ENCODE measurements at places on chromosomes 5 and 9.

DNA sequence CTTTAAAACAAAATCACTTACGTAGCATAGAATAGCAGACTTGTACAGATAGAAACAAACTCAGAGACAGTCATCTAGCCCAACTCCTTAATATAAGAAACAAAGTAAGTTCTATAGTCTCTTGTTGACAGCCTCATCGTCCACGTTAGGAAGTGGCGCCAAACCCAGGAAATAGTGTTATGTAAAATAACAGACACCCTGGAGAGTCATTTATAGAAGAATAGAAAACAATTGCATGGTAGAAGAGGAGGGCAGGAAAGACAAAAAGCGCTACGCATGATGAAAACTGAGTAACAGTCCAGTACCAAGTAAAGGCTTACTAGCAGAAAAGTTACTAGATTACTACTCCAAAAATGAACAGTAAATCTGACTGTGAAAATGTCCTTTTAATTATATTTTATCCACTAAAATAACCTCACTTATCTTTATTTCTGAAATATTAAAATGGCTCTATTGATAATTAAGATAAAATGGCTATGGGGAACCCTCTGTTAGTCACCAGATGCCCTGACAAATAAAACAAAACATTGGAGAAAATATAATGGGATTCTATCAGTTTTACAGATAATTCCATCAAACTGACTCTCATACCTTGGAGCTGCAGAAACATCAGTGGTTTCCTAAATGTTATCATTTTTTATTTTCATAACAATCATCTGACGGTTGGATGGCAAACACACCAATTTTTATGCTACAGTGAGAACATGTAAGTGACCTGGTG is 434.0 kb upstream of the C9orf72 start:
- no peak for DNase-seq

- no peak for DNase-seq
Measured at GRCh38 chr5:148484651-148485050, 100.9 kb downstream of the FBXO38 start.

- no peak for DNase-seq
Measured at GRCh38 chr5:172658961-172659501, 18.0 kb downstream of the NEURL1B start.

GRCh38 chr5:61082516-61083280 is 79.6 kb downstream of the SMIM15 start:
- no peak for DNase-seq

DNA sequence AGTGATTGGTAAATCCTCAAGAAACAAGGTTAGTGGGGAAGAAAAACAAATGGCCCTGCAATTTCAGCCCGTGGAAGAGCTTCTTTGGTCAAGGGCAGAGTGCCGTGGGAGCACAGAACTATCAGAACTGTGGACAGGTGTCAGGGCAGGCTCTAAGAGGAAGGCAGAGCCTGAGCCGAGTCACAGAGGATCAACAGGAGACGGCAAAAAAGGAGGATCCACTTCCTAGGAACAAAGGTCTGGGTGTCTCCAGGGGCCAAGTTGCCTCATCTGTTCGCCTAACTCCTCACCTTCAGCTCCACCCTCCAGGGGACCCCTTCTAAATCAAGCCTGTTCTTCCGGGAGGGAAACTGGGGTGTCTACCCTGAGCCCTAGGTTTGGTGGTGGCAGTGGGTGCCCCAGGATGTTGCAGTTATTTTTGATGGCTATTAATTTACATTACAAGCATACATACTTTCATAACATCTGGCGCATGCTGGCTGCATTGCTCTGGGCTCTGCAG is 88.0 kb downstream of the FEM1C start:
- no peak for DNase-seq

DNA sequence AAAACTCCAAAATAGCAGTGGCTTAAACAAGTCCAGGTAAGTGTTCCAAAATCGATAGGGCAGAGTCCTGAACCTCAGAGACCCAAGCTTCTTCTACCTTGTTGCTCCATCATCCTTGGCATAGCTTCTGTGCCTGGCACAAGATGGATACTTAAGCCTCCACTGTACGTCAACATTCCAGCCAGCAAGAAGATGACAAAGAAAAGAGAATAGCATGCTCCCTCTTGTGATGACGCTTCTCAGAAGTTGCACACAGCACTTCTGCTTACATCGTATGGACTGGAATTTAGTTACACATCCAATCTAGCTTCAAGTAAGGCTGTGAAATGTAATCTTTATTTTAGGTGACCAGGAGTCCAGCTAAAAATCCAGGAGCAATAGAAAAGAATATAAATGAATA is 227.4 kb downstream of the ESM1 start:
- no peak for DNase-seq

DNA sequence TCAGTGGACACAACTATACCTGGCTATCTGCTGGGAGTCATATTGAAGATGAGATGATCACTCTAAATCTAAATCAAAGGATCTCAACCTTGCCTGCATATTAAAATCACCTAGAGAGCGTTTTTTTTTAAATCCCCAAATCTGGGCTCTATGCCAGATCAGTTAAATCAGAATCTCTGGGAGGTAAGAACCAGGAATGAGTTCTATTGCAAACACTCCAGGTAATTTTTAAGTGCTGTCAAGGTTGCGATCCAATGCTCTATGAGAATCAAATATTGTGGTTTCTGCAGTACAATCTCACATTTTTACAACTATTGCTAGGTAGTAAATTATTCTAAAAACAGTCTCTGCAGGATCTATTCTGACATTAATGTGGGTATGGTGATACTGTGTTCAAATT is 202.3 kb upstream of the OR13F1 start:
- DNase-seq = no peak

DNA sequence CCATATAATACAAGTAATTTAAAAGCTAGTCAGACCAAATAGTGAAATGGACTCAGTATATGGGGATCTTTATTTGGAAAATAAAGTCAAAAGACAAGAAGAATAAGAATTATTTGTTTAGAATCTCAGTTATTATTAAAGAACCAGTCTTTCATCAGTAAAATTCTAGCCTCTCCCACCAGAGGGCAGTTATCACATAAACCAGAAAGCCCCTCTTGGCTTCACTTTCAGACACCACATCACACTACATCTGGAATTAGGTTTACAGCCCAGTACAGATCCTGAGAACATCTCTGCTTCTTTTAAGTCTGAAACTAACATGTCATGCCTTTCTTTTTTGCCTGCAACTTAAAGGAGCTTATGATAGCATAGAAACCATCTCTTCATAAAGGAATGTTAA is 12.2 kb upstream of the HSPB3 start:
- DNase-seq = no peak

DNA sequence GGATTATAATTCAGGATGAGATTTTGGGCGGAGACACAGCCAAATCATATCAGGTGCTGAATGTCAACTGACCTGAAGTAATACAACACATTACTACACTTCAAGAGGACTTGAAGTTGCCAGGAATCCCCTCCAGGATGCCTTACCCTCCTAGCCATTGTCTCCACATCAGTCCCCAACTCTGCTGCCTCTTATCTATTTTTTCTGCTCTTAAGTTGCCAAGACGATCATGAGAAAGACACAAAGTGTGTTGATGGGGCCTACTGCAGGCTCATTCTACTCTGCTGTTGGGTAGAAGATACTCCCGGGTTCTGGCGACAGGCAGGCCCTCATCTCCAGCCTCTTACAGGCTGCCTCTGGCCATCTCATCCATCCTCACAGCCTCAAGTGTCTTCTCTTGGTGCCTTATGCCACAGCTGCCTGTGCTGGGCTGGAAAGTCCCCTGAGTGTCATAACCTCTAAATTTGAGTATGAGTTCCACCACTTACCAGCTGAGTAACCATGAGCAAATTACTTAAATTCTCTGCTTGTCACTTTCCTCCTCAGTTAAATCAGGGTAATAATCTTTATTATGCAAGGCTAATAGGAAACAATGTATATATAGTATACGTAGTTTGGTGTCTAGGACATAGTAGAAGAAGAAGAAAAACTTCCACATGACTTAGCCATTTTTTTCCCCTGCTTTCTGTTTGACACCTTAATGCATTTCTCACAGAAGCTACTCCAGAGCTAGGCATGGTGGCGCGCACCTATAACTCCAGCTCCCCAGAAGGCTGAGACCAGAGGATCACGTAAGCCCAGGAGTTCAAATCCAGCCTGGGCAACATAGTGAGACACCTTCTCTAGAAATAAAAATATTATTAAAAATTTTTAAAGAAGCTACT is 73.0 kb upstream of the SNX2 start:
- no peak for DNase-seq

DNA sequence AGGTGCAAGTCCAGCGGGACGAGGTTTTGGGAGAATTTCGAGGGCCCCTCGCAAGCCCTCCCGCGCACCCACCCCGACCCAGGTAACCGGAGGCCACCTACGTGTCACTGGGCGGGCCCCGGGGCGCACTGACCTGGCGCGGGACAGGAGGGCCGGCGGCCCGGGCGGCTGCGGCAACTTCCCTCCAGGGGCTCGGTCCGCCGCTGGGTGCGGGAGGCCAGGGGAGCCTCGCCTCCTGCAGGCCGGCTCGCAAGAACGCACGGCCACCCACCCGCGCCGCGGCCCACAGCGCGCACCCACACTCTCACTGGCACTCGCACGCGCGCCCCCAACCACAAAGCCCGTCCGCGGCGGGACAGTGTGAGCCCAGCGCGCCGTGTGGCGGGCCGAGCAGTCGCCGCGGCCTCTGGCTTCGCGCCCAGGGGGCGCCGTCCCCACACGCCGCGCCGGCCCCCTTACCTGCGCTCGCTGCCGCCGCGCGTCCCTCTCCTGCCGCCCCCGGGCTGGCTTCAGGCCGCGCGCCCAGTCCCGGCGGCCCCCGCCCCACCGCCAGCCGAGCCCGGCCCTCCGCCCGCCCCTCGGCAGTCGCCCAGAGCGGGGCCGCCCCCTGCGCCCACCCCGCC is 451 bp downstream of the LPAR1 start:
- DNase-seq = no peak

DNA sequence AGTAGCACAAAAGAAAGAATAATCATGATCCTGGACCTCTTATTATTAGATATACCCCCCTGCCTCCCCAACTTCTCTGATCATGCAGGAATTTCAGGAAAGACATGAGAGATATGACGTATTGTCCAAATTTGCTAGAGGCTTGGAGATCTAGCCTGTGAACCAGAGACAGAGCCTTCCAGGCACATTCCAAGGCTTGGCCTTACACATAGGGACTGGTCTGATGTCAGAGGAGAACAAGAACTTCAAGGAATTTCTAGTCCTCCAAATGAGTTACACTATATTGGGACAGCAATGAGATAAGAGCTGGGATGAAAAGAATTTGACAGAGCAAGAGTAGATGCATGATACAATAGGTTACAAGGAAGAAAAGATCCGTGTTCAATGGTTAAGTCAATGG is 67.0 kb downstream of the MCTP1 start:
- DNase-seq = no peak

GRCh38 chr9:137761793-137762192 is 115.8 kb upstream of the CACNA1B start:
- DNase-seq = no peak

- DNase-seq = no peak
Measured at GRCh38 chr5:72167804-72168203, 60.5 kb downstream of the MAP1B start.

All from NCI-H1048 (cell line).